Stimulated activated CD8-positive, alpha-beta memory T cell treated with anti-CD3 and anti-CD28 coated beads, Interleukin-2, amount 100 ng/mL, for 1 hour (primary cell): ENCODE measurements at places on chromosomes 7 and 10.

DNA sequence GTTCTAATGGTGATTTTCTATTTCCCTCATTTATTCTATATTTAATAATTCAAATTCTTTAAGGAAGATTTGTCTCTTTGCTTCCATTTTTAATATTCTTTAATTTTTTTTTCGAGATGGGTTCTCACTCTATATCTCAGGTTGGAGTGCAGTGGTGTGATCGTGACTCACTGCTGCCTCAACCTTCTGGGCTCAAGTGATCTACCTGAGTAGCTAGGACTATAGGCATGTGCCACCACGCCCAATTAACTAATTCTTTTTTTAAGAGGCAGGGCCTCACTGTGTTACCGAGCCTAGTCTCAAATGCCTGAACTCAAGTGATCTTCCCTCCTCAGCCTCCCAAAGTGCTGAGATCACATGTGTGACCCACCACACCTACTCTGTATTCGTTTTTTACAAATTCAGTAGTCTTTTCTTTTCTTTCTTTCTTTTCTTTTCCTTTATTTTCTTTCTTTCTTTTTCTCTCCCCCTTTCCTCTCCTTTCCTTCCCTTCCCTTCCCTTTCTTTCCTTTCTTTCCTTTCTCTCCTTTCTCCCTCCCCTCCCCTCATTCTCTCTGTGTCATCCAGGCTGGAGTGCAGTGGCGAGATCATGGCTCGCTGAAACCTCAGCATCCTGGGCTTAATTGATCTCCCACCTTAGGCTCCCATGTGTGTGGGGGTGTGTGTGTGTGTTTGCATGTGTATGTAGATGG is 323.1 kb downstream of the ADK start:
- DNase-seq, result no peak

- no peak for DNase-seq
These were observed 348.0 kb downstream of the GPAM start for GRCh38 chr10:111835574-111835973.

- DNase-seq, result no peak
These were observed 757.0 kb upstream of the C7orf33 start for GRCh38 chr7:147833557-147833956.

DNA sequence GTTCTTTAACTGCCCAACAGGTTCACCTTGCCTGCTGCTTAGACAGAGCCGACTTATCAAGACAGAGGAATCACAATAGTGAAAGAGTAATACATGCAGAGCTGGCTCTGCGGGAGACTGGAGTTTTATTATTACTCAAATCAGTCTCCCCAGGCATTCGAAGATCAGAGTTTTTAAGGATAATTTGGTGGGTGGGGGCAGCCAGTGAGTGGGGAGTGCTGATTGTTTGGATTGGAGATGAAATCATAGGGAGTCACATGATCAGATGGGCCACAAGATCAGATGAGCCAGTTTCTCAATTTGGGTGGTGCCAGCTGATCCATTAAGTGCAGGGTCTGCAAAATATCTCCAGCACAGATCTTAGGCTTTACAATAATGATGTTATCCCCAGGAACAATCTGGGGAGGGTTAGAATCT is 131.3 kb downstream of the AKR1D1 start:
- no peak for DNase-seq

DNA sequence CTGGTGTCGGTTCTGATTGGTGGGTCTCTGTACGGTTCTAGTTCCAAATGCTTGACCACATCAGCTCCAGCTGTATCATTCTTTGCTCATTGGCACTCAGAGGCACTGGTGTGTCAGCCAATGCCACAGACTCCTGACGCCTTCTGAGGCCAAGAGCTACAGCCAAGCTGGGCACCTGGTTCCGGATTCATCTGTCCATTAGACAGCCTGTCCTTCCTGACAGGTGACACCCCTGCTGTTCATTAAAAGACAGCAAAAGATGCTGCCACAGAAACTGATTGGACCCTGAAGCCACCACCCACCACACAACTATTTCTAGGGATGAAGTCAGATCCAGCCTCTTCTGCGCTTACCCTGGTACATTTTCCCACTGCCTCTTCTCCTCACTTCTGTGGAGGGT is 35.6 kb downstream of the COL13A1 start:
- no peak for DNase-seq

DNA sequence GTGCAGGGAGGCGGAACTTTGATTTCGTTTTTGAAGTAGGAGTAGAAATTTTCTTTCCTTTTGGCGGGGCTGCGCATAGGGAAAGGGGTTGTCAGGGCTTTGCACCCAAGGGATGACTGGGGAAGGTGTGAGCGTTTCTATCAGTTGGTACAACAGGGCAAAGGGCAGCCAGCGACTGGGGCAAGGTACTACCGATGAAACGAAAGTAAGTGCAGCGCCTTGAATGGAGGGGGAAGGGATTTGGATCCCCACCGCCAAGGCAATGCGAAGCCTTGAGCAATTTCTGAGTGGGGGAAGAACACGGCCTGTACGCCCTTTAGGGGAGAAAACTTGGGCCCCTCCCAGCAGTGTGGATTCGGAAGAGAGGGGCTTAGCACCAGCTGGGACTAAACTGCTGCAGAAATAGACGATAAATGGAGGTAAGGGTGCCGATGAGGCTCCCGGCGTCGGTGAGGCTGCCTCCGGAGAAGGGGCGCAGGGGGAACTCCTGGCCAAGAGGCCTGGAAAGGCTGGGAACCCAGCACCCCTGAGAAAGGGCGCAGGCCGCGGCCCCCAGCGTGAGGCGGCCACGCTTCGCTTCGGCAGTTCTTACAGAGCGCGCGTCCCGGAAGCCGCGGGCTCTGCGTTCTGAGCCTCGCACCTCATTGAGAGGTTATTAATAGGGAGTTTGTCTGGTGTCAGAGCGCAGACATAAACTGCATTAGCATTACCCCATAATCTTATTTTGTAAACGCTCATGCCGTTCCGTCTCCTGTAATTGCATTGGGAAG is 10.0 kb upstream of the TLX1 start:
- no peak for DNase-seq

DNA sequence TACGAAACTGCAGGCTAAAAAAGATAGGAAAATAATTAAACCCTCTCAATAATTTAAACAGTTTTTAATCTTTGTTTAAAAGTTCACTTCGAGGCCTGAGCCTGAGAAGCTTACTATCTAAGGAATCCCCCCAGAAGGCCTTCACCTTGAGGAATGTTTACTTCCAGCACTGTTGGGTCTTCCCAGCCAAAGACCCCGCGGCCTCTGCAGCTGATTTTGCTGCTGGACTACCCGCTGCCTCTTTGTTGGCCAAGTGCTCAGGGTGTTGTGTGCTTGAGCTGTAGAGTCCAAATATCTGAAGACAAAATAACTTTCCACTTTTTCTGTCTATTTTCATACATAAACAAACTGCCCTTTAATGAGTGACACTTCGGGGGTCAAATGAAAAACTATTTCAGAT is 292.7 kb downstream of the GLRX3 start:
- no peak for DNase-seq

DNA sequence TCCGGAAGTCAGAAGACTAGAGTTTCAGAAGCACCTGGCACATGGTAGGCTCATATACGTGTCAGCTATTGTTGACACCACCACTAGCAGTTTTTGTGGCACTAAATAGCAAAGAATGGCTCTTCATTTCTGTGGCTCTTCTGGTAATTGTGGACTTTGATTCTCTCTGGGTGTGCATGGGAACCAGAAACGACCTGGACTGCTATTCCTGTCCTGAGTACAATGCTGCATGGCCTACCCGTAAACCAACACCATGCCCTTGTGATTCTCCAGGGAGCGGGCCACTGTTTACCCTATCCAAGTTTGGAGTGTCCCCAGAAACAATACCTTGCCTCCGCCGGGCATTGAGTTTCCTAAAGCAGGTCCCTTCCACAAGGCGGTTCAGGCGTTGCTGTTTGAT is 162.9 kb upstream of the AOAH start:
- DNase-seq, result no peak

GRCh38 chr7:108613949-108614381 is 44.3 kb downstream of the DNAJB9 start:
- no peak for DNase-seq

DNA sequence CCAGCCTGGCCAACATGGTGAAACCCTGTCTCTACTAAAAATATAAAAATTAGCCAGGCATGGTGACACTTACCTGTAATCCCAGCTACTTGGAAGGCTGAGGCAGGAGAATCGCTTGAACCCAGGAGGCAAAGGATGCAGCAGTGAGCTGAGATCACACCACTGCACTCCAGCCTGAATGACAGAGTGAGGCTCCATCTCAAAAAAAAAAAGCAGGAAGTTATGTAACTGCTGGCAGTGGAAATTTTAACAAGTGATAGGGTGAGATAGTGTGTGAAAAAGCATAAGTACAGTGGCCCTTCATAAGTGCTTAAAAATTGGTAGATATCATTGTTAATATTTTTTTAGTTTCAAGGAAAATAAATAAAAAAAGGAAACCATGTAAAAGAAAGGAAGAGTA is 12.3 kb downstream of the AKR1C3 start:
- no peak for DNase-seq

GRCh38 chr10:107054469-107055156 is 109.9 kb downstream of the SORCS1 start:
- DNase-seq, result no peak

DNA sequence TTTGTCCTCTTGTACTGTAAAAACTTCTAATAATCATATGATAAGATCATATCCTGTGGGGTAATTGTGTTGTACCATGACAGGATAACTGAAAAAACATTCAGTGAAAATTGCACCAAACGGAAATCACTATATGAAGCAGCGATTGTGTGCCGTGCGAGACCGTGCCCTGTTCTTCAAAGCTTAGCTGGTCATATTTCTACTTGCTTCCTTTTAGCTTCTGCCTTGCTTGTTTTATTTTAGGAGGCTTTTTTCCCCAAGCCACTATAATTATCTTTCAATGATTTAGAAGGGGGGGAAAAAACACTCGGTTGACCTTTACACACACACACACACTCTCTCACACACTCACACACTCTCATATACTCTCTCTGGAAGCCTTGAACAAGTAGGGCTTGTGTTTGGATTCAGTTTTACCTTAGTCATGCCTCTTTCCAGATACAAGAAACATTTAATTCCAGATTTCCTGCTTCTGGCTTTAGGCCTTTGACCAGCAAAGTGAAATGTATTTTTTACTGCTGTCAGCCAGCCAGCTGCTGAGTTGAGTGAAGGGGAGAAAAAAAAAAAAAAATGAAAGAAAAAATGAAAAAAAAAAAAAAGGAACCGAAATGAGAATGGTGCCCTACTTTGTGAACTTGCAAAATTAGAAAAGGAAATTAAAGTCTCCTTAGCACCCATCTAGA is 181.4 kb downstream of the ARID5B start:
- no peak for DNase-seq

DNA sequence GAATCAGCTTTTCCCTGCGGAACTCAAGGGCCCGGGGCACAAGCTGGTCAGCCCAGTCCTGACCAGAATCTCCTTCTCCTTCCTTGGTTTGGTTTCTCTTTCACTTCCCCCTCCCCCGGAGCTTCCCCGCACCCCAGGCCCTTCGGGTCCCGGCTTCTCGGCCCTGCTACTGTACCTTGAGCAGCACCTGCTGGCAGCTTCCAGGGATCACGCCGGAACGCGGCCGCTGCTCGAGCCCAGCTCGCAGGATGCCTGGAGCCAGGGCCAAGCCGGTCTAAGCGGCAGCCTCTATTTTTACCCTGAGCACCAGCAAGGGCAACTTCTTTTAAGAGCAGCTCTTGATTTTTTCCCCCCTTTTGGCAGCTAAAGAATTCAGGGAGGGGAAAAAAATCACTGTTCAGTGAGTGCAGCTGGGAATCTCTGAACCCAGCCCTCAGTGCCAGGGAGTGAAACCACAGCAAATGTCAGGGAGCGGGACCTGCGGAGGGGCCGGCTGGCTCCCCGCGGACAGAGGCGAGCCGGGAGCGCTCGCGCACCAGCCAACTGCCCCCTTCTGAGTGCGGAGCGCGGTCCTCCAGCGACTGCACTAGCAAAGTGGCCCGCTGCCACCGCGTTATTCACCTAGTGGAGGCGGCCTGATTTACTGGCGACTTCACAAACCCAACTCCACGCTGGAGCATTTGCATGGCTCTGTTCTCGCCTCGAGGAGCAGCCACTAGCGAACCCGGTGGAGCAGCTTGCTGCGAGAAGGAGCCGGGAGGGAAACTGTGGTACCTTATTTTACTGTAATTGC is 2.4 kb upstream of the INHBA start:
- DNase-seq, result peak; percentile 11

DNA sequence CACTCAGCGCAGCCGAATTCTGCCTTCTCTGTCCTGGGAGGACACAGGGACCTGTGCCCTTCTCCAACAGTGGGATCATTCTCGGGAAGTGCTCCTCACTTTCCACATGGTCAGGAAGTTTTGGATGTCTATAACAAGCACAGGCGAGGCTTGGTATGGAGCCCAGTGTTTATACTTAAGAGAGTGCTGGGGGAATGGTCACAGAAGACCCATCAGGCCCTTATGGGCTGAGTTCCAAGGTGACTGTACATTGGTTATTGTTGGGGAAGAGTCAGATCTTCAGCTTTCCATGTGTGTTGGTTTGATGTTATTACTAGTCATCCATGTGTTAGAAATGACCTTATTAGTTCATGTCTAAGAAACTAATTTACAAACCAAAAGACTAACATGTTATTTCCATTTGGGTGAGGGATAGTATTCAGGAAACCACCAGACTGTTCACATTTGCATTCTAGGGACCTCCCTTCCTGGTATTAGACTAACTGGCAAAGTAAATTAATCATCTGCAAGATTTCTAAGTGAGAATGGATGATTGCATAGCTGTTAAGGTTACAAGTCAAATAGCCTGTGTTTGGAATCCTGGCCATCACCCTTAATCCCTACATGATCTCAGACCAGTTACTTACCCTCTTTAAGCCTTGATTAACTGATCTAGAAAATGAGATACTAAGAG is 834.2 kb downstream of the LRMDA start:
- no peak for DNase-seq

GRCh38 chr10:42879380-42880254 is 97.0 kb downstream of the BMS1 start:
- DNase-seq, result no peak

DNA sequence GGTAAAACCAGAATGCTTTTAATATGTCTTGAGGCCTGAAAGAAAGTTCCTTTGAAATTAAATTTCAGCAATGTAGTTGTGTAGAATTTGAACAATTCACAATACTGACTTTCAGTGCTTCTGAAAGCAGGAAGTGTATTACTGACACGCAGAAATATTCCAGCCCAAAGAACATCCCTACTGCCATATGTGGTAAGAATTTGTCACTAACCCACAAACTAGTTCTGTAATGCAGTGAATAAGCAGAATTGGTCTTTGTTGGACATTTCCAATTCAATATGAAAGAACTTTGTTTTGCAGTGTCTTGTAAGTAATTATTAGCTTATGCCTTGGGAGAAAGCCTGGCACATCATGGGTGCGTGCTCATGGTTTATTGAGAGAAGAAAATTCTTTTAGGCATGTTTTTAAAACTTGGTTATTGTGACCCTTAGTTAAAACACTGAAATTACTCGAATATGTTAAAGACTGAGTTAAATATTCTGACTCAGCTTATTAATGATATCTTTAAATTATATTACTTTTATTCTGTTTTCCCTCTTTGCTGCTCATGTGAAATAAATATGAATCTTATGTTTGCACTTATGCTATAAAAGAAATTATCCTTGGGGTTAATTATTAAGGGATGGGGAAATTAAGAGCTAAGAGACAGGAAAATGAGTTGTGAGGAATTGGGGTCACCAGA is 33.4 kb downstream of the PTPN12 start:
- no peak for DNase-seq

- DNase-seq, result no peak
These were observed 84.8 kb downstream of the ELMO1 start for GRCh38 chr7:37363536-37364491.
